ENCODE measurements at places on chromosomes 4 and X. TPM values are rescaled to one million over a fixed set of nuclear protein-coding genes. Genes with fewer than 3 reads are reported as not detected.

The COX7B2 gene
- total RNA-seq: not detected

The KLHL2 gene
- total RNA-seq: 10.5 TPM

The HPF1 gene
- total RNA-seq: 20.2 TPM

The PLK4 gene
- 1.9 TPM for total RNA-seq

The SLC38A5 gene
- 7.7 TPM for total RNA-seq

The PCYT1B gene
- 1.1 TPM for total RNA-seq

The C4orf50 gene
- total RNA-seq: not detected

All from pericardium fibroblast (primary cell).